ENCODE measurements at places on chromosomes 5 and 9. TPM values are rescaled to one million over a fixed set of nuclear protein-coding genes. Genes with fewer than 3 reads are reported as not detected.

Gene FAM221B
- not detected for total RNA-seq

Gene KCNIP1
- total RNA-seq = 6.4 TPM

Gene C9orf50
- not detected for total RNA-seq

Gene LCN9
- total RNA-seq = not detected

Gene IFNA16
- total RNA-seq = not detected

Gene LRRC19
- not detected for total RNA-seq

Gene ZER1
- total RNA-seq = 80.1 TPM

Gene ZNF300
- total RNA-seq = 2.5 TPM

Gene PCDHB8
- 0.68 TPM for total RNA-seq

Gene SLC25A2
- 0.98 TPM for total RNA-seq

Gene NSUN2
- total RNA-seq = 41.2 TPM

Gene DCTN3
- 41.4 TPM for total RNA-seq

Gene PCYOX1L
- total RNA-seq = 3.1 TPM

Gene MSX2
- total RNA-seq = 0.75 TPM

Gene RASGRF2
- total RNA-seq = 34.9 TPM

Gene KCNV2
- not detected for total RNA-seq

Gene BBLN
- total RNA-seq = 307 TPM

Gene CD74
- total RNA-seq = 397 TPM

Gene FAM174A
- total RNA-seq = 22.6 TPM

Gene STOM
- 507 TPM for total RNA-seq

Gene DOCK2
- 49.7 TPM for total RNA-seq

Gene LCN15
- total RNA-seq = not detected

Gene SPINK4
- not detected for total RNA-seq

Gene PCDHGB4
- 4.1 TPM for total RNA-seq

Gene AMBP
- total RNA-seq = not detected

Gene MYO10
- 7.0 TPM for total RNA-seq

Gene OR1Q1
- total RNA-seq = not detected

Gene AK8
- total RNA-seq = 1.1 TPM

Gene S100Z
- total RNA-seq = not detected
